CD4-positive, CD25-positive, alpha-beta regulatory T cell (primary cell): ENCODE measurements at places on chromosomes 5 and 9. TPM values are rescaled to one million over a fixed set of nuclear protein-coding genes. Genes with fewer than 3 reads are reported as not detected.

The BAAT gene
- total RNA-seq: 0.15 TPM

The IFNA21 gene
- not detected for total RNA-seq

The PCDHGB7 gene
- total RNA-seq: not detected

The SV2C gene
- 0.12 TPM for total RNA-seq

The PCDHA2 gene
- total RNA-seq: not detected

The GRIN1 gene
- total RNA-seq: not detected

The PCDHA13 gene
- total RNA-seq: not detected

The UNC5A gene
- not detected for total RNA-seq

The FOXE1 gene
- total RNA-seq: not detected

The CCNO gene
- total RNA-seq: not detected

The FAM163B gene
- total RNA-seq: not detected

The MSX2 gene
- total RNA-seq: 0.79 TPM

The CDH9 gene
- not detected for total RNA-seq

The CEL gene
- total RNA-seq: 0.37 TPM

The FIBCD1 gene
- total RNA-seq: not detected

The PHF24 gene
- not detected for total RNA-seq

The DNAJA1 gene
- 214 TPM for total RNA-seq

The LRRC8A gene
- 39.7 TPM for total RNA-seq

The GNE gene
- total RNA-seq: 15.7 TPM

The LMX1B gene
- total RNA-seq: not detected

The ENHO gene
- 0.37 TPM for total RNA-seq

The JADE2 gene
- total RNA-seq: 162 TPM

The IL7R gene
- total RNA-seq: 394 TPM

The FOXD4L6 gene
- total RNA-seq: not detected

The MARCHF11 gene
- total RNA-seq: not detected

The PCDHB11 gene
- not detected for total RNA-seq

The PCDHB14 gene
- not detected for total RNA-seq

The PCDHB7 gene
- total RNA-seq: not detected

The NUP155 gene
- total RNA-seq: 24.0 TPM

The FST gene
- total RNA-seq: not detected

The SH2D3C gene
- 39.3 TPM for total RNA-seq

The PPP3R2 gene
- total RNA-seq: not detected

The RNF224 gene
- total RNA-seq: not detected

The KCNN2 gene
- total RNA-seq: not detected

The SVEP1 gene
- 0.12 TPM for total RNA-seq

The PCDHAC1 gene
- not detected for total RNA-seq

The PCDHGA3 gene
- total RNA-seq: not detected
